ENCODE measurements at places on chromosomes 2 and 18.

DNA sequence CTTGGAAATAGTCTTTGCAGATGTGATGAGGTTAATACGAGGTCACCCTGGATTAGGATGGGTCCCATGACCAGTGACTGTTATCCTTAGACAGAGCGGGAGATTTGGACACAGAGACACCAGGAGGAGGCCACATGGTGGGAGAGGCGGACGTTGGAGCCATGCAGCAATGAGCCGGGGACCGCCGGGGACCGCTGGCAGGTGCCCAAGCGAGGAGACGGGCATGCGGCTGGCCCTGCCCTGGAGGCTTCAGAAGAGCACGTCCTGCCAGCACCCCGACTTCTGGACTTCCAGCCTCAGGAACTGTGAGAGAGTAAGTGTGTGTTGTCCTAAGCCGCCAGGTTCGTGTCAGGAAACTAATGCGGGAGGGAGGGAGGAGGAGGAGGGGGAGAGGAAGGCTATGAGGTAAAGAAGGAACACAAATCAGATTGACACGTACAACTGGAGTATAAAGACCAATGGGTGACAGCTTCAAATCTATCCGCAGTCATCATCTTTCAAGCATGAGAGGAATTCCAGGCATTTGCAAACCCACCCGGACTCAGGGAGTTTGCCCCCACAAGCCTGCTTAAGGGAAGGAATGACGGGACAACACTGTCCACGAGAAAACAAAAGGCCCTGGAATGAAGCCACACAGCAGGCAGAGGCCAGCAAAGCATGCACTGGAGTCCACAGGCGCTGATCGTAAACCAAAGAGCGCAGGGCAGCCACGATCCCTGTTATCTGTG, 11.6 kb upstream of the BOK start:
- peak; percentile 80 for DNase-seq

DNA sequence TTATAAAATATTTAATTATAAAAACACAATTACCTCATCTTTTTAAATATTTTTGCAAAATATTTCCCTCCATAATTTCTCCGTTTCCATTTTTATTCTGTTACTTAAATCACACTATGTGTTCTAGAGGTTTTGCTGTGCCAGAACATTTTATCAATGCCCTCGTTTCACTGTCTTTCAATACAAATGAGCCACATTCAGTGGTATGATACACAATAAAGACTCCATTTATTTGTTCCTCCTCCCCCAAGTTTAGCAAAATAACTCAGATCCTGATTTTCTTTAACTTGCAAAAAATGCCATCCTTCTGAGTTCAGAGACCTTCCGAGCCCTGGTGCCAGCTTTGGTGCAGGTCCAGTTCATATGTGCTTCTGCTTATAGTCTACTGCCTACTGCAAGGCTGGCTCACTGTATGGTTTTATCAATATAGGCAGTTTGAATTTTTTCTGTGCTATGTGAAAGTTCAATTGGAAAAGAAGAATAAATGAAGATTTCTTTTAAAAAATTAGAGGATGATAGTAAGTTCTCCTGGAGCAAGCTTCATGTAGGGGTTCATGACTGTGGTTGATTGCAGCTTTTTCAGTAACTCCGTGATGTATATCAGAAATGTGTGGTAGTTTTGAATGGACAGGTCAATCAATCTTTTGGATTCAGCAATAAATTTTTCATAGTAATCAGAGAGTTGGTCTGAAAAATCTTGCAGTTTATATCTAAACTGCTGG, 42.5 kb downstream of the APOB start:
- no peak for DNase-seq

DNA sequence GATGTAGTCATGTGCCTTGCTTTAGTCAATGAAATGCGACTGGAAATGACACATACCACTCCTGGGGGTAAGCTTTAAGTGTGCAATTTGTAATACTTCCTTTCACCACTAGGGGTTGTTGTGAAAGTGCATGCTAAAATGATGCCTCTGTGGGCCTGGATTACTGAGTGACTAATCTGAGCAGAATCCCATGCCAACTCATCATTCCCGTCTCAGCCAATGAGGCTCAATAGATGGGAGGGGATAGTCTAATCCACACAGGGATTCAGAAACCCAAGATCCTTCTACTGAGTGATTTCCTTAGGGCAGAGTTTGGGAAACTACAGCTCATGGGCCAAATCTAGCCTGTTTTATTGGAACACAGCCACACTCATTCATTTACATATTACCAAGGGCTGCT, 54.0 kb downstream of the HRH4 start:
- no peak for DNase-seq

DNA sequence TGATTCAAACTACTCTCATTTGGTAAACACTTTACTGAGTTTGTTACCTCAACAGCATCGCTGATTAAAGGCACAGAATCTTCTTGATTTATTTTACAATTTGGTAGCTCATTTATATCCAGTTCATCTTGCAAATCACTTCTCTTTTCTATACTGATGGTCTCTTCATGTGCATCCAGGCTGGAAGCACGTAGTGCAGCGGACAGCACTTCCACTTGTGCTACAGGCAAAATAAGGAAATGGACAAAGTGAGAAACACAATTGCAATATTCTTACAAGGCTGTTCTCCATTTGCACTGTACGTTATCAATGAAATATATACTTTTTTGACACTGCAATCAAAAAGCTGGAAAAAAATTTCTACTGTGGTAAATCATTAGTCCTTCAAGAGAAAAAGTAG, 51.0 kb downstream of the PPP4R1 start:
- DNase-seq: no peak

GRCh38 chr2:64989982-64990614, 899 bp downstream of the SLC1A4 start:
- DNase-seq: no peak
